Dermis microvascular lymphatic vessel endothelial cell (primary cell): ENCODE measurements at places on chromosomes 2 and 18. TPM values are rescaled to one million over a fixed set of nuclear protein-coding genes. Genes with fewer than 3 reads are reported as not detected.

DNA sequence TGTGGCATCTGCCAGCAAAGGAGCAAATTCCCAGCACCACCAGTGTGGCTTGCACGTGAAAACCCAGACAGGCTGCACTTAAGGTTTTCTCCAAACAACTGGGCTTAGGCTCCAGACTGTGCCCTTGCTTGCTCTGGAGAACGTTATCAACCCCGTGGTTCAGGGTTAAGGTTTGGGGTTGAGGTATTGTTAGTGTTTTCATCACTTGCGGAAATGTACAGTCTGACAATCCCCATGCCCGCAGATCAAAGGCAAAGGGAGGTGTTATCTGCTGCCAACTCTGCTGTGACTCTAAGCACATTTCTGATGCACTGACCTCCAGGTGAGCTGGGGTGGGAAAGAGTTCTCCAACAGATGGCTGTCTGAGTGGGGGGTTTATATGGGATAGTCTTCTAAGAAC lies 253.5 kb upstream of the NT5C1B start:
- no peak for DNase-seq

Gene PAX8
- under 0.01 TPM in 2 replicates for total RNA-seq

DNA sequence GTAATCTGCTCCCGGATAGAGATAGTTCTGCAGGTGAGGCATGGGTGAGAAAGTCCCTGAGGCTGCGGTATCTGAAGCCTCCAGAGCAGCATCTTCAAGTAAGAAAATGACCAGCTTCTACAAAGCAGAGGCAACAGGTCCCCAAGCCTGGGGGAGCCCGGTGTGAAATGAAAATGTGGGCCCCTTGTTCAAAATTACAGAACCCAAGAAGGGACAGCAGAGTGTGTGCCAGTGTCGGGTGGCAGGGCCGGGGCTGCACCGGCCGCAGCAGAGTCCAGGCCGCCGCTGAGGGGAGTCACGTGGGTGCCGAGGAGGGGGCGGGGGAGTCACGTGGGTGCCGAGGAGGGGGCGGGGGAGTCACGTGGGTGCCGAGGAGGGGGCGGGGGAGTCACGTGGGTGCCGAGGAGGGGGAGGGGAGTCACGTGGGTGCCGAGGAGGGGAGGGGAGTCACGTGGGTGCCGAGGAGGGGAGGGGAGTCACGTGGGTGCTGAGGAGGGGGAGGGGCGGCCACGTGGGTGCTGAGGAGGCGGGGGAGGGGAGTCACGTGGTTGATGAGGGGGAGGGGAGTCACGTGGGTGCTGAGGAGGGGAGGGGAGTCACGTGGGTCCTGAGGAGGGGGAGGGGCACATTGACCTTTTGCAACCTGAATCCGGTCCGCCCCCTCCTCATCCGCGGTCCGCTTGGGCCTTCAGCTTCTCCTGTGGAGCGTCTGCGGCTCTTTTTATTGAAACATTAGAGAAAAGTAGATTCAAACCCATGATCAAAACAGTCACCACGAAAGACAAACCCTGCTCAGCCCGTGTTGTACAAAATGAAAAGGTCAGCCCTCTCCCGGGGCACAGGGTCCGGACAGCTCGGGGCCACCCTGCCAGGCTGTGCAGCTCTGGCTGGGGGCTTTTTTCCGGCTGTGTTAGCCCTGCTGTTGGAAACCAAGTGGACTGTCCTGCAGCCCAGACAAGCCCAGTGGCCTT lies 10.4 kb downstream of the COLEC11 start:
- DNase-seq = no peak

- DNase-seq = no peak
Observed at GRCh38 chr2:147525819-147526489, 318.9 kb upstream of the ACVR2A start.

- DNase-seq = no peak
Observed at GRCh38 chr2:70922235-70923234, 13.2 kb upstream of the ATP6V1B1 start.
